ENCODE measurements at places on chromosomes 1 and 21.
A peak's percentile ranks its signal among the peaks of the same experiment; 100 is the strongest.

GRCh38 chr1:54408147-54409066 is 2.2 kb upstream of the SSBP3 start:
- DNase-seq: no peak

DNA sequence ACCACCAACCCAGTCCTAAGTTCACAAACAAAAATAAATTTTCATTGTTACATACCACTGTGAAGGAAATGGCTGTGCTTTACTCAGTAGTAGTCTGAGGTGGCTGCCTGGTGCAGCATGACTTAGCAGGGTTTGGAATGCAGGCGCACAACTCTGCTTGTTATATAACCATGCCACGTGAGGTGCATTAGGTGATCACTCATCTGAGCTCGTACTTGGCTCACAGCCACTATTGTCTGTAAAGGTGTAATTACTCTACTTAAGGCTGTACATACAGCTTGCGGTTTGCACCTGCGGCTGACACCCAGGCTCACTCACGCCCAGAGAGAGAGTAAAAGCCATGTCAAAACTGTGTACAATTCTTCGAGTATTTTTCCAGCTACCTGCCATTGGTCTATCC is 599.4 kb downstream of the LTN1 start:
- peak; percentile 53 for DNase-seq

DNA sequence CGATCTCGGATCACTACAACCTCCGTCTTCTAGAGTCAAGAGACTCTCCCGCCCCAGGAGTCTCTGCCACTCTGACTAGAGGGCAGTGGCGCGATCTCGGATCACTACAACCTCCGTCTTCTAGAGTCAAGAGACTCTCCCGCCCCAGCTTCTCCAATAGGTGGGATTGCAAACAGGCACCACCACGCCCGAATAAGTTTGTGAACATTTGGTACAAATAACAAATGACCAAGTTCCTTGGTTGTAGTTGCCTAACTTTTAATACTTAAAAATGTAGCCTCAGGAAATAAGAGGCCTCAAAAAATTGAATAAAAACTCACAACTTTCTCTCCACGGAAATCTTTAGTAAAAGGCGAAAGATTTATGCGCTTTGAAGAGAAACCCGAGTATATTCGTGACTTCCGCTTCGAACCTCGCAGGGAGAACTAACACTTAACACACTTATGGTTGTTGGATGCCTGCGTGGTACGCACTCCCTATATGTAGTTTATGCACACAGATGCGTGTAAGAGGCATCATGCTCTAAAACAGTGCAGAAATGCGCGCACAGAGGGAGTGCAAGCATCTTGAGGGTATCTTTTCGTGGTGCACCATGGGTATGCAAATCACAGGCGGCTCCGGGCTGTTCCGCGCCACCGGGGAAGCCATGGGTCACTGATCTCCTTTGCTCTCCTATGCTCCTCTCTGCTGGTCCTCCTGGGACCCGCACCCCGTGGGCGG is 11.4 kb downstream of the BTBD19 start:
- peak; percentile 85 for DNase-seq

DNA sequence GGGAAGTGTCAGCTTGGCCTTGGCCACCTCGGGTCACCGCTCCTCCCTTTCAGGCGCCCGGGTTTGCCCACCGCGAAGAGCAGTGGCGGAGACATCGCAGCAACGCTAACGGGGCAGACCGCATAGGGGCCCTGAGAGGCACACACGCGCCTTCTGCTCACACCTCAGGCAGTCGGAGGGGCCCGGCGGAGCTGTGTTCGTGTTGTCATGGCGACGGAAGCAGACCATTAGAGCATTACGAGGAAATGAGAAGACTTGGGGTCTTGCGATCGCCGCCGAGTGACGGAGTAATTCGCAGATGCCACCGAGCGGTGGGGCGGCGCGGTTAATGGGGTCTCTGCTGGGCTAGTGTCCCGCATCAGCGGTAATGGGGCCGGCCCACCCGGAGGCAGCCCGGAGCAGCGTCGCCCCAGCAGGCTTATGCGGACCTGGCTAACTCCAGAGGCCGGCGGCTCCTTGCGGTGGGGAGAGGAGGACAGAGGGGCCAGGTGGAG is 144.1 kb downstream of the TNR start:
- peak; percentile 62 for DNase-seq

- DNase-seq: no peak
Measured at GRCh38 chr1:78143152-78143551, 97.4 kb downstream of the GIPC2 start.

- no peak for DNase-seq
Measured at GRCh38 chr1:23646541-23646940, 45.1 kb upstream of the RPL11 start.

- no peak for DNase-seq
Measured at GRCh38 chr1:2507744-2508155, 18.6 kb downstream of the PANK4 start.

DNA sequence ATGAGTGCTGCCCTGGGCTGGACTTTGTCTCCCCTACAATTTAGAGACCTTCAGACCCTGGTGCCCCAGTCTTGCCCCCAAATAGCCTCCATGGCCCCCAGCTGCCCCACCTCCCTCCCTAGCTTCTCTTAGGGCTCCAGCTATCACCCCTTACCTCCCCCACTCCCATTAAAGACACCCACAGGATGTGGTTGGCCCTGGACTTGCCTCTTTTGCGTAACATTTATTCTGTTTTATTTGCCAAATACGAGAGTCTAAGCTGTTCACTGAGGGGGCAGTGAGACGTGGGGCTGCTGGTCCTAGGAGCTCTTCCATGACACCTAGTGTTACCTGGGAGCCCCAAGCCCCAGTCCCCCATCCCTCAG is 4.5 kb downstream of the ZC3H12A start:
- peak; percentile 66 for DNase-seq

- peak; percentile 66 for DNase-seq
Measured at GRCh38 chr1:150268340-150268704, 494 bp downstream of the APH1A start.

DNA sequence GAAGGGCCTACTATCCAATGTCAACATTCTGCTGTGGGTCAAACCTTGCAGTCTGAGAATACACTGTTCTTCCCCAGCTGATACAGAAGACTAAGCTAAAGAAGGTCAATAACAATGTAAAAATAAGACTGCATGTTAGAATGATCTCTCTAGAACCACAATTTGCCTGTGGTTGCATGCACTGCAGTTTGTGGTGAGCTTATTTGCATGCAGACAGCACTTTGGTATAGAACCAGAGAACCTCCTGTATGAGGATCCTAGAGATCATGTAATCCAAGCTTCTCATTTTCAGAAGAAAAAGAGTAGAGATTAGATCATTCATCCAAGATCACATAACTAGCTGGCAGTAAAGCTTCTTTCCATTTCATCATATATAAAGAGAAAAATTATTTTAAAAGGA is 15.8 kb downstream of the SYNJ1 start:
- DNase-seq: no peak

DNA sequence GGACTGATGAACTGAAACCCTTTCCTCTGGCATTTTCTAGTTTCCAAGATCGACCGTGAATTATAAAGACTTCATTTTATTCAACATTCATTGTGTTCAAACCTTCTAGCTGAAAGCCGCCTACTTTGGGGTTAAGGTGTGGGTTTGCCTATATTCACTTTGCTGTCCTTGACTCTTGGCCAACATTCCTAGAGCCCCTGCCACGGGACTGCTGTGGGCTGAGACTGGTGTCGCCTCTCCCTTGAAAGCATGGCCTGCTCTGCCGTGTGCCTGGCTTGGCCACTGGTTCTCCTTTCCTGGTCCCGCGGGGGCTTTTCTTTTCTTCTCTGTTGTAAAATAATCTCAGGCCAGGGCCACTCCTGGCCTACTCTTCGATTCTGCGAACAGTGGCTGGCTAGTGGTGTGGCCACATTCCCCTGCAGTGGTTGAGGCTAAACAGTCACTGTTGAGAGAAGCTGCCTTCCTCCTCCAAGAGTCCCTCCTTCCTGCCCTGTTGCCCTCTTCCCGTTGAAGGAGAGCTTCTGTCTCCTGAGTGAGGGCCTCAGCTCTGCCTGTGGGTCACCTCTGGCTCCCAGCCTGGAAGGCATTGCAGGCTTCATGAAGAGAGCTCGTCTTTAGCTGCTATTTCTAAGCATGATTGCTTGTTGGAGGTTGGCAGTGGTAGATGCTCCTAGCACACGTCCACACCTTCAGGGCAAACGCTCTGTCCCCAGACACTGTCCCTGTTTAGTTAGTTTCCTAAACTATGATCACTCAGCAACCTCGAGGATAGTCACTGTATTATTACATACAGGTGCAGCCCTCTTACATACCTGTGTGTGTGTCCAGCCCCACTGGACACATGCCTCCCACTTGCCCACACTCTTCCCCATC is 80.5 kb downstream of the GALNT2 start:
- DNase-seq: no peak

GRCh38 chr21:41839387-41840000 is 39.6 kb downstream of the PRDM15 start:
- peak; percentile 9 for DNase-seq

DNA sequence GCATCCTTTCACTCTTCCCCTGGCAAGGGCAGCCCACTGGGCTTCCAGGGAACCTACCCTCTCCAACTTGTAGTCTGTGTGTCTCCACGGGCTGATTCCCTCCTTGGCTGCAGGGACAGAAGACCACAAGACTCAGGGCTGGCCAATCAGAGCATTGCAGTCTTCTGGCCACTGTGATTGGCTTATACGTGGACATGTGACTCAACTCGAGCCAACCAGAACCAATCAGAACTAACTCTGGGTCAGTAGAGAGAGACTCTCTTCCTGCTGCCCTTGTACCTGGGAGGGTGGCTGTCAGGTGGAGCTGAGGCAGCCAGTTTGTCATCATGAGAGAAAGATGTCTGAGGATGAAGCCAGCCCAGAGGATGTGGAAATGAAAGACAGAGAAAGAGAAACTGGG is 64.0 kb downstream of the DHRS3 start:
- DNase-seq: no peak

All from mucosa of descending colon (tissue), 3 donors.